ENCODE measurements at places on chromosomes 7 and 10. TPM values are rescaled to one million over a fixed set of nuclear protein-coding genes. Genes with fewer than 3 reads are reported as not detected.

GRCh38 chr7:134729895-134730294 is 49.5 kb upstream of the CALD1 start:
- peaks cover 19% of the 10 kb centered on the region for H3K4me1 ChIP-seq
- H3K27ac ChIP-seq: peak overlapping the region; percentile 64
- H3K36me3 ChIP-seq: no peaks in the 10 kb centered on the region
- no peak overlapping the region for H3K4me3 ChIP-seq
- DNase-seq: no peak

GRCh38 chr7:41699516-41699915 is 3.4 kb downstream of the INHBA start:
- no peak for DNase-seq
- H3K4me3 ChIP-seq: peak overlapping the region; percentile 48
- peaks cover 18% of the 10 kb centered on the region for H3K27me3 ChIP-seq
- H3K27ac ChIP-seq: peak overlapping the region; percentile 70
- no peaks in the 10 kb centered on the region for H3K36me3 ChIP-seq

HOXA4 gene
- 7.1 TPM for total RNA-seq

GPR141 gene
- total RNA-seq: 4.0 TPM

LOXL4 gene
- total RNA-seq: 6.2 TPM
